ENCODE measurements at places on chromosomes 5 and 9.

DNA sequence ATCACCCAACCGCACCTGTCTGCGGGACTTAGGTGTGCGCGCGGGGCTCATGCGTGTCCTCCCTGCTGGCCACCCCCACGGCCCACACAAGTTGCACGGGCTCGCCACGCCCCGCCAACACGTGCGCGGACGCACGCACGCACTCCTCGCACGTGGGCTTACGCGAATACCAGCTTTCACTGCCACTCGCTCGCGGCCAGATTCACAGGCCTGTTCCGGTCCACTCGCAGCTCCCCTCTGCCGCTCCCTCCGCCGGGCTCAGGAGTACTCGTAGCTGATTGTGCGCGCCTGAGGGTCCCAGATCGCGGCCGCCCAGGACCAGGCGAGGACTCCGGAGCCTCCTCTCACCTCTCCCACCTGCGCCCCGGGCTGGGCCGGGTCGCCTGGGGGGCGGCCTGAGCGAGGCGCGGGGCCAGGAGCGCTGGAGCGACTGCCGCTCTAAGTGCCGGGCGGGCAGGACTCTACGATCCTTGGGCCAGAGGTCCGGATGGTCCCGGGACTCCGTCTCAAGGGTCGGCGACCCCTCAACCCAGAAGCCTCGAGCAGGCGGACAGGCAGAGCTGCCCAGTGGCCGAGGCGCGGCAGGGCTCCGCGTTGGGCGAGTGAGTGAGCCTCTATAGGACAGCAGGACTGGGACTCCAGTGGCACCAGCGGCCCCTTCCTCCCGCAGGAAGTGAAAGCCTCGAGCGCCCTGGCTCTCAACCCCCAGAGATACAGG, 3.4 kb downstream of the PCDHGC5 start:
- DNase-seq = no peak

DNA sequence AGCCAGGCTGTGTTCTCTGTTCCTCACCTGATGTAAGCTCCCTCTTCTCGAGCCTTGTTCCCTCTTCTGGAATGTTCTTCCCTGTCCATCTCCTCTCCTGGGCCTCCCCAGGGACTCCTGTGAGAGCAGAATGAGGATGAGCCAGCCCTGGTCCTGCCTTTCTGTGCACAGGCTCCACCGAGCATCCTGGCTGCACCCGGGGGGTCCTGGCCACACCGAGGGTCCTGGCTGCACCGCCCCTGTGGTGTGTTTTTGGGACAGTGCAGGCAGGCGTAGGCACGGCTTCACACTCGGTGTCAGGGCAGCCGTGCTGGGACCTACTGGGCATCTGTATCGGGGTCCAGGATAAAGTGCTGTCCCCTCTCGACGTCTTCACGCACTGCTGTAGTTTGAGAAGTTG, 17.8 kb downstream of the FBXW5 start:
- DNase-seq = no peak

- DNase-seq = no peak
Measured at GRCh38 chr5:62701036-62701435, 122.4 kb downstream of the LRRC70 start.

GRCh38 chr9:109560470-109561132, 62.5 kb upstream of the PTPN3 start:
- no peak for DNase-seq

GRCh38 chr5:155943516-155944407, 383.2 kb upstream of the SGCD start:
- DNase-seq = no peak

GRCh38 chr5:84569307-84569706, 184.6 kb upstream of the EDIL3 start:
- DNase-seq = no peak

DNA sequence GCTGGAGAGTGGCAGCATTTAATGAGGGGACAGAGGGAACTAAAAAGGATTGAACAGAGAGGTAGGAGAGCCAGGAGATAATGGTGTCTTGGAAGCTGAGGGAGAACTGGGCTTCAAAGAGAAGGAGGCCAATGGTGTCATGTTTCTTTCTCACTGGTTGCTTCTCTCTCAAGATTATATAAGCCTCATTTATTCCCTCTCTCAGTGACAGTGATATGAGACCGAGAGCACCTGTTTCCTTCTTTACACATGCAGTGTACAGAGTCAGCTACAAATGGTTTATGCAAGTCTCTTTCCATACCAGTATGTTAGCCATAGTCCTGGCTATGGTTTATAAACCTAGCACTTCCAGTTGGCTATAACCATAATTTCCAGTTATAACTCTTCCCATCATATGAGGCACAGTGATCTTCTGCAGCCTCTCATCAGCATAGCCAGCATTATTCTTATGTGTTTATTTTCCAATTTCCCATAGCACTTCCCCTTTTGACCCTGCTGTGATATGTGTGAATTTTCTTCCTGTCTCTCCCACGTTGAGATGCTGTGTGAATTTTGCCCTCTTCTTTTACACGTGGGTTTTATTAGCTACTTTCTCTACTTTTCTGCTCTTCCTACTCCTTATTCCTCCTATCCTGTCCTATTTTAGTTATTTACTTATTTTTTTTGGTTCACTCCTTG, 71.2 kb downstream of the UNC13B start:
- no peak for DNase-seq

- DNase-seq = no peak
Measured at GRCh38 chr9:75422944-75423522, 334.7 kb downstream of the OSTF1 start.

- DNase-seq = no peak
Measured at GRCh38 chr9:107989544-107989943, 500.0 kb upstream of the KLF4 start.

DNA sequence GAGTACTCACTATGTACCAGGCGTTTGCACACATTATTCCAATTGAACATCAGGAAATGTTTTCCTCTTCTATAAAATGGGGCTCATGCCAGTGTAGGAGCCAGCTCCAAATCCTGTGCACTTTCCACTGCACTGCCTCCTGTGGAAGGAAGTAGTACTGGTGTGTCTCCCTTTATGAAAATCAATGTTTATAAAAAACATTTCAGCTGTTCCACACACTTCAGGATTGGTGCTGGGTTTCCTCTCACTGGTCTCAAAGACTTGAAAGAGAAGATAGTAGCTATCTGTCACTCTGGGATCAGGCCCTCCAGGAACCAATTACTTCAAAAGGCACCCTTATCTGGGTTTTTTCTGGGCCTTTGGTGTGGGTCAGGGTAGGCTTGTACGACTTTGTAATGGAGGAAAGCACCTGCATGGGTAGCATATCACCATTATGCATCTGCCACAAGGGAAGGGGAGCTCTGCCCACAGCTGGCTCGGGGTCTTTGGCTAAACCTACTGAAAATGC, 32.5 kb downstream of the RAB14 start:
- DNase-seq = no peak

GRCh38 chr5:153718713-153719112, 228.2 kb downstream of the GRIA1 start:
- no peak for DNase-seq

DNA sequence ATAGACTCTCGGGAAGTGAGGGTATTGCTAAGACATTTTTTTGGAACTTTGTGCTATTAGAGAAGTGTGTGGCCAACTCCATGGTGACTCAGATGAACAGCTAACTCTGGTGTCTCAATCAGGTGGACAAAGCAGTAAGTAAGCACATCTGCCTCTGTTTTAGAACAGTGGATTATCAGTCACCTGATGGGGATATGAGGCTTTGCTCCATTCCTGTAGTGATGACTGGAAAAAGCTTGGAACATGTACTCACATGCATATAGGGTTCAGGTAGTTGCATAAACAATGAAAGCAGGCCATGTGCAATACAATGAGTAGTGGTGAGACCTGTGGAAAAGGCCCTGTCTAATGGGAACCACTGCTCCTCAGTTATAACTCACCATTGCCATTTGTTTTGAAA, 168.2 kb upstream of the FBN2 start:
- DNase-seq = no peak

- DNase-seq = no peak
Measured at GRCh38 chr9:32442433-32442832, 58.0 kb downstream of the ACO1 start.

DNA sequence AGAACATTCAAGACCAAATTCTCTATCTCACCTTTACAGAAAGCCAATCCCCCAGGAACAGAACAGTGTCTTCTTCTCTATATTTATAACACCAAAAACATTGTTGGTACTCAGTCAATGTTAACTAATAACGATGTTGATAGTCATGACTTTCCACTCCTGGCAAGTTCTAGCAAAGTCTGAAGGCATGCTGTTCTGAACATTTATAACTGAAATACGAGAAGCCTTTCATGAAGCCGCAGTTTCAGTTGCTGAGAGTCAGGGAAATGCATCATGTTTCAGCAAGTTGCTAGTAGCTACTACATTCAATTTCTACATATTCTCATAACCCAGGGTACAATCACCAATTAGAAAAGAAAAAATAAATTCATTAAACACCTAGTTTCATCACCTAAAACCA, 301.4 kb downstream of the PDE4D start:
- DNase-seq = no peak

GRCh38 chr9:135551031-135551430, 5.1 kb downstream of the OBP2A start:
- DNase-seq = no peak

DNA sequence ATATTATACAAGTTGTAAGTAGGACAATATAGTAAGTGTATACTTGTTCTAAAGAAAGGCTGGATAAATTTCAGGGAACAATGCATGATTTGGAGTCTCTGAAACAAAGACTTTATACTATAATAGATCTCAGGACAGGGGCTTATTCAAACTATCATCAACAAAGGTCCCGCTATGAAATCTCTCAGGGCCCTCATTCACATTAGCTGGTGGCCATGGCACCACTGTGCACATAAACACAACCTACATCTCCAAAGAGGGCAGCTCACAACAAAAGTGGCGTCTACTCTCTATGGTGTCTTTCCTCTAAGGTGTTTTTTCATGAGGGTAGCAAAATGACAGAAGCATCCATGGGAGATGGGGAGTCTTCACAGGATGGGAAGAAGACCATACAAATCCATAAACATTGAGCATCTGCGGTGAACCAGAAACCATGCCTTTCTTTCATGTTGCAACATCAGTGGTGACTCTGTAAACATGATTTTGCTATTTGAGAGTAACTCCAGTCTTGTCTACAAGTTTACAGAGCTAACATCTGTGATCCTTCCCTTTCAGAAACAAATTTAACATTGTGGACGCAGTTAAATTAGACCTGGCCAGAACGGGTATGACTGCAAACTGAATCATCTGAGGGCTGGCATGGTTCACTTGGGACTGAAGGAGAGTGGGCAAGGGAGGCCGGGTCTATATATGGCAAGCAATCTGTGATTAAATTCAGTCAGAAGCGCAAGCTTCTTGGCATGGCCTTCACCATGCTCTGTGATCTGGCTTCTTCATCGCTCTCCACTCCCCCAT, 5.5 kb downstream of the TTLL11 start:
- no peak for DNase-seq

DNA sequence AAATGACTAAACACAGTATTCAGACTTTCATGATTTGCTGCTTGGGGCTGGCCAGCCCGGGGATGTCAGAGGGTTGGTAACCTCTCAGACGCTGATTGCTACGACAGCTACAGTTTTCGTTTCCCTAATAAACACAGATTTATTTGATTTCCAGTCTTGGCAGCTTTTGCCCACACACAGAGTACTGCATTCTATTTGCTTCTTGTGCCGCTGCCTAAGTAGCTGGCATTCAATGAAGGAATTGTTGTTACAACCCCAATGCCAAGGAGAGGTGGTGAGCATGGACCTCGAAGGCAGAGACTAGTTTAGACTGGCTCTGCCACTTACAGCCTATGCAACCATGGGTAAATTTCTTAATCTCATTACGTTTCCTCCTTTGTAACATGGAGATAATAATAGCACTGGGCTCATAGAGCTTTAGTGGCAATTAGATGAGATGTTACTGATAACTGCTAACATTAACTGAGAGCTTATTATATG, 247.1 kb upstream of the PANK3 start:
- no peak for DNase-seq

DNA sequence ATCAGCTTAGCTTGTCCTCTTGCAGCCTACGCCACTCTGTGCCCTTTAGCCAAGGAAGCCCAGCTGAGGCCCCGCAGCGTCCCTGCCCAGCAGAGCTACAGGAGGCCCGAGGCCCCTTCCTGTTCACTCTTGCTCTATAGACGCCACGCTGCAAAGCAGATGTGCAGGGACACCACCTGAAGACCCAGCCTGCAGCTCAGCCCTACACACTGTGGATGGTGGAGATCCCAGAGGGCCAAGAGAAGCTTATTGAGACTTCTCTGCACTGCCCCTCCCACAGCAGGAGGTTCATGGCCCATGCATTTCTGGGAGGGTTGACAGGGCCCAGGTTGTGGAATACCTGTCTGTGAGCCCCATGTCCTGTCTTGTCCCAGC, 33.6 kb downstream of the IRF1 start:
- DNase-seq = no peak

DNA sequence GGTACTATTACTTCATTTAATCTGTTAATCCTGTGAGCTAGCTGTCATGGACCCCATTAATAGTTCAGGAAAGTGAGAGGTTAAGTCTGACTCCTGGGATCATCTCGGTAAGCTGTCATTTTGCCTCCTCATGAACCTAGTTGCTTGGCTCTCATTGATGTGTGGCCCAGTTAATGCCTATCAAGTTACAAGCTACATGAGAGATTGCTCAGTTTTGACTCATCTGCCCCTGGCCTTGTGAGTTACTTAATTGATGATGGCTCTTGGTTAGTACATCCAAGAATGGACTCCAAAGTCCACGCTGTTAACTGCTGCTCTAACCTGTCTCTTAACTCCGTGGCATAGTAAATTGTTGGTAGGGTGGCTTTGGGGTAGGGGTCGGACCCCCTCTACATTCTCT, 23.9 kb downstream of the LARP1 start:
- no peak for DNase-seq

DNA sequence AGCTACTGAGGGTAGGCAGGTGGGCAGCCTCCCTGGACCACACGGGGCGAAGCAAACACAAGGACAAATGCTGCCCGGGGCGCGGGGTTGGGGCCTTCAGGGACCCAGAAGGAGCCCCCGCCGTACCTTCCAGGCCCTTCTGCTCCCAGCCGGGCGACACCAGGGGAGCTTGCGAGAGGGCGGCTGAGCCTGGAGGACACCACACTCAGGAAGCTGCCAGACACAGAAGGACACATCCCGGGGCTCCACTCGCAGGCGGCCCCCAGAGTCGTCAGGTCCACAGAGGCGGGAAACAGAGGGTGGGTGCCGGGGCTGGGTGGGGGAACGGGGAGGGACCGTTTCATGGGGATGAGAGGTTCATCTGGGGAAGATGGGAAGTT, 58.5 kb upstream of the UBAC1 start:
- no peak for DNase-seq

GRCh38 chr5:143275512-143276363, 127.7 kb downstream of the NR3C1 start:
- no peak for DNase-seq

- DNase-seq = peak; percentile 66
Measured at GRCh38 chr5:139262742-139263445, 30.6 kb upstream of the MATR3 start.

DNA sequence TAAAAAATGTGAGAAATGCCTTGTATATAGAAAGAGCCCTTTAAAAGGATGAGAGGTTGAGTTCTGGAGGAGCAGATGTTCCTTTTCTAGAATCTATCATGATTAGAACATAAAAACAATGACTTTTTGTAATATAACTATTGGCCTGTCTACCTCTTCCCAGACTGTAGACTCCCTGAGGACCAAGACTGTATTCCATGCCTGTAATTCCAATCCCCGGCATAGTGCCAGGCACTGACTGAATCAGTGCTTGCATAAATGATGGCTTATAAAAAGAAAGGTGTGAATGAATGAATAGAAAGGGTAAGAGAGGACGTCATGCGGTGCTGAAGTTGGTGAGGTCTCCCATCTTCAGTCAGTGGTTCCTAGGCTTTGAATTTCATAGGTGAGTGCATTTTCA, 92.6 kb upstream of the GDNF start:
- no peak for DNase-seq

- no peak for DNase-seq
Measured at GRCh38 chr5:54915466-54916027, 69.8 kb downstream of the ESM1 start.

GRCh38 chr9:98083566-98084183, 27.1 kb downstream of the NANS start:
- DNase-seq = no peak
